ENCODE measurements at places on chromosomes 3 and 15. TPM values are rescaled to one million over a fixed set of nuclear protein-coding genes. Genes with fewer than 3 reads are reported as not detected.

DNA sequence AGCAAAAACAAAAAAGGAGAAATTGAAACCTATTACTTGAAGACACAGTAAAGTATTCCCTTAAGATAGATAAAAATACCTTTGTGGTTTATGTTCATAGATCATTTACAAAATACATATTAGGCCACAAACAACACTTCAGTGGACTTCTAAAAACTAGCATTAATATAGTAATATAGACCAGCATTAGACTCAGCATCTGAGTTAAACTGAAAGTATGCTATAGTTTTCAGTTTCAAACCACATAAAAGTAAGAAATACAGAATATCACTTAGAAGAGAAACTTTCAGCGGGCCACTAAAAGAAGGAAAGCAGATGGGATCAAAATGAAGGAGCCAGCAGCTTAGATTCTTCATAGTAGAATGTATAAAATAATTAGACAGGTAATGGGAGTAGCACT lies 86.6 kb downstream of the MSL2 start:
- no peak for DNase-seq

GRCh38 chr3:42914771-42915515 lies 9.0 kb downstream of the ZNF662 start:
- DNase-seq = no peak

- DNase-seq = no peak
Measured at GRCh38 chr15:50496692-50497091, 49.8 kb downstream of the USP50 start.

GRCh38 chr3:107562969-107563529 lies 40.3 kb downstream of the BBX start:
- DNase-seq = no peak

- no peak for DNase-seq
Measured at GRCh38 chr3:151329363-151329762, at the start of gene P2RY13. Gene P2RY13 (minus strand): TSS chr3:151329549. CDS start chr3:151329528, 21 bp downstream.

DNA sequence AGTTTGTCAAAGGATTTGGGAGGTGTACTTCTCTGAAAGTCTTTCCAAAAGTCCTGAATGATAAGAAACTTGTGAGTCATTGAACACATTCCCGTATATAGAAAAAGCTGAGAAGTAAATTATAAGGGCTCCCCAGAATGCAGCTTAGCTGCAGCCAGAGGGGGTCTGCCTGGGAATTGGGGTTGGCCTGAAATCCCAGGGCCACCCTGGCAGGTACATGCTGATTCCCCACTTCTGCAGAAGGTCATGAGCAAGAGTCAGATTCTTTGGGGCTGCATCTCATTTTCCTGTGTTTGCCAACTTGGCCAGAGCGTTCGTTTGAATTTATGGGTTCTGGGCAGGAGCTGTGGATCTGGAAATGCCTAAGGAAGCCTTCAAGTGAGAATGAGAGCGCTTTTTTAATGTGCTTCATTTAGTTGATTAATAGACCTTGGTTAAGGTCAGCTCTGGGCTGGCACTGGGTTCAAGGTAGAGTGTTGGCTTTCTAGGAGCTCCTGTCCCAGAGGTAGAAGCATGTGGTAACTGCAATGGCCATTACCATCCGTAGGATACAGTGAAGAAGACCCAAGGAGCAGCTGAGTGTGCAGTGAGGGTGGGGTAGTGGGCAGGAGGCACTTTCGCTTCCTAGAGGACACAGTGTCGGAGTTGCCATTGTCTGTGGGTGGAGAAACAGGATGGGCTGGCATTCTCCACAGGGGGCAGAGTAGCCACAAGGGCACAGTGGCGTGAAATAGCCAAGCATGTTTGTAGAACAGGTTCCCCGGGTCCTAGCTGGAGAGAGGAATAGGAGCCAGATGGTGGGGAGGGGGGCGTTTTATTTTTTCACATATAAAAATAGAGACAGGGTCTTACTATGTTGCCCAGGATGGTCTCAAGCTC lies 3.2 kb downstream of the SLC6A6 start:
- DNase-seq = no peak

The CNTN3 gene
- 3.6 TPM for total RNA-seq

GRCh38 chr15:78204351-78205309 lies 29.7 kb downstream of the ACSBG1 start:
- no peak for DNase-seq

The PPP4R2 gene
- 60.0 TPM for total RNA-seq

The GUCA1C gene
- not detected for total RNA-seq

GRCh38 chr15:61880084-61880483 lies 180.2 kb downstream of the VPS13C start:
- no peak for DNase-seq

The CCR3 gene
- total RNA-seq = not detected

DNA sequence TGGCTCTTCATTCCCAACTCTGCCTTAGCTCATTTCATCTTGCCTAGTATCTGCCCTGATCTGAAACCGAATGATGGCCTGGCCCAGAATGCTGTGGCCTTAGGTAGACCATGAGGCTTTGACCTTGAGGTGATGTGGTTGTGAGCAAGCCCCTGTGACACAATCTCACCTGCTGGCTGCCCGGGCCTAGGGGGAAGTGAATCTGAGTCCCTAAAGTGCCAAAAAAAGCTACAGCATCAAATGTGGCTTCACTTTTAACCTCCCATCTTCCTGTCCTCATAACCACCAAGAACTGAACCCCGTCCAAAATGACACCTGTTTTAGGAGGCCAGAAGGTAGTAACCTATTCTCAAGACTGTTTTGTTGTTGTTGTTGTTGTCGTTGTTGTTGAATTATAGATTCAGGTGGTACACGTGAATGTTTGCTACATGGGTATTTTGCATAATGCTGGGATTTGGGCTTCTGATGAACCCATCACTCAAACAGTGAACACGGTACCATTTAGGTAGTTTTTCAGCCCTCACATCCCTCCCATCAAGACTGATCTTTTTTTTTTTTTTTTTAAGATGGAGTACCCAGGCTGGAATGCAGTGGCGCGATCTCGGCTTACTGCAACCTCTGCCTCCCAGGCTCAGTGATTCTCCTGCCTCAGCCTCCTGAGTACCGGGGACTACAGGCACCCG lies 54.6 kb downstream of the MCCC1 start:
- DNase-seq = no peak

- peak; percentile 85 for DNase-seq
Measured at GRCh38 chr15:39195961-39196486, 384.9 kb upstream of the THBS1 start.

DNA sequence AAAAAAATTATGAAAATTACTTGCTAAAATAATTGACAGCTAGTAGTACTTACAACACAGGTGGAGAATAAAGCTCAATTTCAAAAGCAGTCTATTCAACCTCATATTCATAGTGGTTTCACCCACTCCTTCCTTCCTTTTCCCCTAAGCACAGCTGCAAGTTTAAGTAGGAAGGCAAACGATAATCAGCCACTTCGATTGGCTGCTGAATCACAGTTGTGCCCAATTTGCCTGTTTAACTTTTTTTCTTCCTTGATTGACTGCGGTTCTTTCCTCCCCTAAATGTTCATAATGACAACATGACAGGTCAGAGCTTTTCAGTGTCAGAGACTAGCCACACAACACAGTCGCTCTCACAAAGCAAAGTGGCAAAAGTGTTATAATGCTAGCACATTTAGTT lies 468.0 kb upstream of the GBE1 start:
- DNase-seq = no peak

The GOLGA8J gene
- not detected for total RNA-seq

- no peak for DNase-seq
Measured at GRCh38 chr3:149625795-149626194, 32.0 kb downstream of the WWTR1 start.

DNA sequence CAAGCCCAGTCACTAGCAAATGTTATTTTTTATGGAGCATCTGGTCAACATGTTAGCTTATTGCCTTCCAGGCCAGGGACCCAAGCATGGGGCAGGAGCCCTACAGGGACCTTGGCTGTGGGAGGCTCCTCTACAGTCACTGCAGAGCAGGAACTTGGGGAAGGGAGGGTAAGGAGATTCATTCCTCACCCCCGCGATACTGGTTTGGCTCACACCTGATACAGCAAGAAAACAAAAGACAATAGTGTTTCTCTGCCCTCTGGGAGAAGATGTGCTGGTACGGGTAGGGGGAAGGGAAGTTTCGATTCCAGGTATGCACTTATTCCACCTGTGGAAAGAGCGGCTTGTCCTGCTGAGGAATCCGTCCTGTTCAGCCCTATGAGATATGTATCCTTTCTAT lies 77.6 kb downstream of the SLC12A8 start:
- DNase-seq = no peak

The UBAP1L gene
- total RNA-seq = 0.28 TPM

DNA sequence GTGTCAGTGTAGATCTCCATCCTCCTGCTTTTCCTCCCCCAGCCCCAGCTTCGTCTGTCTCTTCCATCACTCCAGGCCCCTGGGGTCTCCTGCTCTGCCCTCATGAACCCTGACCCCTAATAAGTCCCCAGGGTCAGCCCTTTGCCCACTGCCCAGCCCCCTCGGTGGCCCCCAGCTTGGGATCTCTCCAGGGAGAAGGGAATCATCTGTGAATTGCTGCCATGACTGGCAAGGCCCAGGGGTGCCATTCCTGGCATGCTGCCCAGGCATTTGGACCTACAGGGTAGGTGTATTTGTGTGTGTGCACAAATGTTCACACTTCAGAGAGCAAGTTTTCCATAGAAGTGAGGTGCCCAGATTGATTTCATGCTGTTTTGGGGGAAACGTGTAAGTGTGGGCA lies 5.9 kb upstream of the TBC1D21 start:
- no peak for DNase-seq

The CYP8B1 gene
- total RNA-seq = not detected

The ADAMTS9 gene
- 1.1 TPM for total RNA-seq

- DNase-seq = no peak
Measured at GRCh38 chr3:169954142-169954756, 12.4 kb upstream of the SEC62 start.

GRCh38 chr15:31276596-31277298 lies 49.9 kb upstream of the KLF13 start:
- no peak for DNase-seq

DNA sequence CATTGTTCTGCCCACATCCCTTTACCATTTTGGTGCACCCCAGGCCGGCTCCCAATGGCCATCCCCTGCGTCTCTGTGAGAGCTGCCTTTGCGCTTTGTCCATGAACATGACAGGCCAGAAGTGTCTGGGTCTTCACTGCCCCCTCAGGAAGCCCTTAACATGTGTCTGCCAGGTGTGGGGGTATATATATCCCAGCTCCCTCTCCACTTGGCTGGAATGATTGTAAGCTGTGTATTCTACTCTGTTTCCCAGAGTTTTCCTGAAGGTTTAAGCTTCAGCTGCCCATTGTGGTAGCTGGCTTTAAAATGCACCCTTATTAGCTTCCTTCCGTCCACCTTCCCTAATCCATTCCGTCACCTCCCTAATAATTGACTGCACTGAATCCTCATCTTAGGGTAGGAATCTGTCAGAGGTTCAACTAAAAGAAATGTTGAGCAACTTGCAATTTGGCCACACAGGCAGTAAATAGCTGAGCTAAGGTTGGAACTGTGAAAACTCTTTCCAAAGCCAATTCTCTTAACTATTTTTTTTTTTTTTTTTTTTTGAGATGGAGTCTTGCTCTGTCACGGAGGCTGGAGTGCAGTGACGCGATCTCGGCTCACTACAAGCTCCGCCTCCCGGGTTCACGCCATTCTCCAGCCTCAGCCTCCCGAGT lies 30.4 kb upstream of the UBE2E1 start:
- no peak for DNase-seq

GRCh38 chr15:83866692-83867091 lies 212.8 kb downstream of the ADAMTSL3 start:
- DNase-seq = no peak

GRCh38 chr15:66251790-66252684 lies 1.5 kb downstream of the MEGF11 start:
- no peak for DNase-seq

DNA sequence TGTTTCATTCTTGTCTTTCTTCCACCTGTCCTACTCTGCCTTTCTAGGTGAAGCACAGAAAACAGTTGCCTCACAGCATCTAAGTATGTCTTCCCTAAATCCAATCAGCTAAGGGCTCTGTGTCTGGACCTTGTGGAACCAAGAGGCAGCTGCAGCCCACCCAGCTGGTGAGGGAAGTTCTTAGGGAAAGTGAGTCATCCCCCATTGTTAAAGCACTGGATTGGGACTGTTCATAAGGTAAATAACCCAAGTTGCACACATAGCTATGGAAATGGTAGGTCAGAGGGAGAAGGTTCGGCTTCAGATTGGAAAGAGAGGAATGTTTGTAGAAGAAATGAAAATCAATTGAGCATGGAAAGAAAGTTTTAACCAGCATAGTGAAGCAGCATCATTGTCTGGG lies 18.0 kb upstream of the ARNT2 start:
- DNase-seq = no peak
